ENCODE measurements at places on chromosomes 16 and 17. TPM values are rescaled to one million over a fixed set of nuclear protein-coding genes. Genes with fewer than 3 reads are reported as not detected.

The CIBAR2 gene
- not detected for total RNA-seq

The SPNS2 gene
- 5.3 TPM for total RNA-seq

The GPRC5B gene
- 20.6 TPM for total RNA-seq

The ABCA9 gene
- 74.5 TPM for total RNA-seq

The HSD11B2 gene
- not detected for total RNA-seq

DNA sequence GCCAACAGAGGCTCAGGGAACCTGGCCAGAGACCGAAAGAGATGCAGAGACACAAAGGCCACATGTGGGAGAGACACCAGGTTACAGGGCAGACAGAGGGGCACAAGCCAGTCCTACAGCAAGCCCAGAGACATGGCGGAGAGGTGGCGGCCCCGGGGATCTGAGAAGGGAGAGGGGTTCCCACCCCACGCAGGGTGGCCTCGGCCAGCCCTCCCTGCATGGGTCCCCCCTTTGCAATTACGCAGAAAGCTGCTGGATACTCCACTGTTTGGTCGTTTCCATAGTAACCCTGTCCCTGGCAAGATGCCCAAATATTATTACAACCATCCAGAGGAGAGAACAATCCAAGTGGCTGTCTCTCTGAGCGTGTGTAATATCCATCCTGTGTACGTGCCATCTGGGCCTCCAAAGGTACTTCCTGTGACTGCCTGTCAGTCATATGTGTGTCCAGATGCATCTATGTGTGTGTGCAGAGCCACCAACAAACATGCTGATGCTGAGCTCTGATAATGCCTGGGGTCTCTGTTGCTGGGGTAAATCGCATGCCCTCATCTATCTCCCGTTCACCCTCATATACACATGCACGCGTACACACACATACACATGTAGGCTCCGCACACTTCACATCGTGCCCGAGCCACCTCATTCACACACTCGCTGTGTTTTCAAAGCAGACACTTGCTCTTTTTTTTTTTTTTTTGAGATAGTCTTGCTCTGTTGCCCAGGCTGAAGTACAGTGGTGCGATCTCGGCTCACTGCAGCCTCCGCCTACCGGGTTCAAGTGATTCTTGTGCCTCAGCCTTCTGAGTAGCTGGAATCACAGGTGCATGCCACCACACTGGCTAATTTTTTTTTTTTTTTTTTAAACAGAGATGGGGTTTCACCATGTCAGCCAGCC, 5.5 kb downstream of the PCGF2 start:
- no peak overlapping the region for H3K4me3 ChIP-seq
- H3K4me1 ChIP-seq: no peaks in the 10 kb centered on the region
- peak; percentile 84 for DNase-seq

DNA sequence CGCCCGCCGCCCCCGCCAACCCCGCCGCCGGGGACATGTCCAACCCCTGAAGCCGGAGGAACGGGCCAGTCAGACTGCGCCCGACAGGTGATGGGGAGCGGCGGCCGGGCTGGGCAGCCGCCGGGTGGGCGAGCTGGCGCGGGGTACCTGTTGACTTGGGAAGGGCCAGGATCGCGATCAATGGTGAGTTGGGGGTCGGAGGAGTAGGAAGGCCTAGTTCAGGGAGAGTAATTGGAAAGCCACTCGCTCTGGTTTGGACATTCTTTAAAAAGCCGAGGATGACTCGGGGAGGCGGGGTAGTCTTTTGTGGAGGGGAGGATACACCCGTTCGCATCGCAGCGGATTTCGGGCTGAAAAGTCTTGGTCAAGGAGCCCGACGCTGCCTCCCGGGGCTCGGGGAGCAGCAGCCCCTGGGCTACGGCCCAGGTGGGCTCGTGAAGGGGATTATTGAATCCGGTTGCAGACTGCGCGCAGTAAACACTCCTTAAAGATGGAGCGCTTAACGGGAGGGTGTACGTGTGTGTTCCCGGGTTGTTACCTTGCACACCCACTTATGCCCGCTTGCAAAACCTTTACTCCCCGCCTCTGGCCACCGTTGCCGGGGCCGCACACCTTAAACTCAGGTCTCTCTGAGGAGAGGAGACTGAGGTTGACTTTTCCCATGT, 123.8 kb downstream of the GOSR1 start:
- no peaks in the 10 kb centered on the region for H3K36me3 ChIP-seq
- DNase-seq: no peak
- H3K27ac ChIP-seq: peak overlapping the region; percentile 97
- H3K27me3 ChIP-seq: no peaks in the 10 kb centered on the region
- peaks cover 9% of the 10 kb centered on the region for H3K4me1 ChIP-seq
- peak overlapping the region; percentile 89 for H3K4me3 ChIP-seq

DNA sequence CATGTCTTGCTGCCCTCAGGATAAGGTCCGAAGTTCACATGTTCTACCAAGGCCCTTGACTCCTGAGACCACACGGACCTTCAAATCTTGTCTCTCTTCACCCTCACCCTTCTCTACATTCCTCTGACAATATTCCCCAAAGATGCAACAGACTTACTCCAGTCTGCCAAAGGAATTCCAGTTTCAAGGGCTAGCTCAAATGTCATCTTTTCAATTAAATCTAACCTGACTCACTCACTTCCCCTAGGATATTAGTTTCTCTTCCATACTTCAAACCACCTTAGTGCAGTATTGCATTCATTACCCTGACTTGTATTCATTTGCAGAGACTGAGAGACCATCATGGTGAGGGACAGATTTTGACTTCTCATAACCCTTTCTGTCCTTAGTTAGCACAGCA, 59.6 kb upstream of the ADCY9 start:
- H3K4me1 ChIP-seq: no peaks in the 10 kb centered on the region
- H3K27me3 ChIP-seq: no peaks in the 10 kb centered on the region
- no peaks in the 10 kb centered on the region for H3K36me3 ChIP-seq
- no peak for DNase-seq
